ENCODE measurements at places on chromosomes 2 and 18.

DNA sequence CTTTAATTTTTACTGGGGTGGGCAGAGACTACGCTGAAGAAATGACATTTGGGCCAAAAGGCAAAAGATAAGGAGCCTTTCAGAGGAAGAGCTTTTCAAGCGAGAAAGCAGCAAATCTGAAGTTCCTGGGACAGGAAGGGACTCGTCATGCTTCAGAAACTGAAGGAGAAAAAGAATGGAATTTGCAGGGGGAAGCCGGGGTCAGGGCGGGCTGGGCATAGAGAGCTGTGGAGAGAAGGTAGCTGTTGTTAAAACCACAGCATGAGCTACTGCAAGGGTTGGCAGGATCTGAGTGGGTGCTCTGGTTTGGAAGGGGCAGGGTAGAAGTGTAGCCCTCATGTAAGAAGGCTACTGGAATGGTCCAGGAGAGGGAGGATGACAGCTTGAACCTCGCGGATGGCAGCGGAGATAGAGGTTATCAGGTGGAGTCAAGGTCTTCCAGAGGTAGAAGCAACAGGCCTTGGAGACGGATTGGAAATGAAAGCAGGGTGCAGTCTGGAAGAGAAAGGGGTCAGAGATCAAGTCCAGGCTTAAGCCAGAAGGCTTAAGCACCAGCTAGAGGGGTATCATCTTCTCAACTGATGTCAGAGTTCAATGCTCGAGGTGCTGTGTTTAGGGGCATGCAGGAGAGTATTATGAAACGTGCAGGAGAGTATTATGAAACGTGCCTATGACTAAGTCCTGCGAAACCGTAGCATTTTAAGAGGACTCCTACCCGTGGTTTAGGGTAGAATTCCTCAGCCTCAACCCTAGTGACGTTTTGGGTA lies 18.9 kb downstream of the ATP8B1 start:
- DNase-seq, result no peak

- DNase-seq, result no peak
Measured at GRCh38 chr2:237968048-237968862, 1.4 kb downstream of the UBE2F start.

- no peak for DNase-seq
Measured at GRCh38 chr2:161952783-161953191, 121.2 kb downstream of the DPP4 start.

GRCh38 chr18:43680096-43680495 lies 402.8 kb upstream of the SYT4 start:
- DNase-seq, result no peak

DNA sequence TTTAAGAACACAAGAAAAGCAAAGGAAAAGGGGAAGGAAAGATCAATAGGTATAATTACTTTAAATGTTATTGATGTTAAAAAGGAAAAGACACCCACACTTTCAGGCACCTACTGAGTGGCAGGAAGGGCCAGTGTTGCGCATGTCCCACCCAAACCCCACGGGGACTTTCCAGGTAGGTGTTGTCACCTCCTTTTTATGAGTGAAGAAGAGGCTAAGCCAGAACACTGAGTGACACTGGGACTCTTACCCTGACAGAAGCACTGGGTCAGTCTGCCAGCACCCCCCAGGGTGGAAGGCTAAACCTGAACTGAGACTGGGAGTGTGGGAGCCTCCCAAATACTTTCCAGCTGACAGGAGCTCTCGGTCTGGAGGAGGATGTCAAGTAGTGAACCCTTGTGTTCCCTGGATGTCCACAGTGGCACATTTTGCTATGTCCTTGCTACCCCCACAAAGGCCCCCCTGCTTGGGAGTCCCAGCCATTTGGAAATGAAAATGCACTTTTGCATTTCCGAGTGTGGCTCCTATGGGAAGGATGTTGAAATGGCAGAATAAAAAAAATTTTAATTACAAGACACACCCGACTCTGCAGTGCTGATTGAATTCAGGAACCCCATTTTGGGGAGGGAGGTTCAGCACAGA lies 90.9 kb upstream of the SMAD2 start:
- DNase-seq, result no peak

- DNase-seq, result peak; percentile 92
Measured at GRCh38 chr18:59387687-59388565, 28.9 kb upstream of the LMAN1 start.

- no peak for DNase-seq
Measured at GRCh38 chr2:216685327-216685875, 9.9 kb downstream of the IGFBP5 start.

GRCh38 chr2:102048465-102048864 lies 56.7 kb downstream of the IL1R2 start:
- no peak for DNase-seq

- peak; percentile 75 for DNase-seq
Measured at GRCh38 chr2:7508296-7508943, 591.2 kb downstream of the RNF144A start.

GRCh38 chr2:73268830-73269685 lies 15.2 kb downstream of the FBXO41 start:
- peak; percentile 78 for DNase-seq

DNA sequence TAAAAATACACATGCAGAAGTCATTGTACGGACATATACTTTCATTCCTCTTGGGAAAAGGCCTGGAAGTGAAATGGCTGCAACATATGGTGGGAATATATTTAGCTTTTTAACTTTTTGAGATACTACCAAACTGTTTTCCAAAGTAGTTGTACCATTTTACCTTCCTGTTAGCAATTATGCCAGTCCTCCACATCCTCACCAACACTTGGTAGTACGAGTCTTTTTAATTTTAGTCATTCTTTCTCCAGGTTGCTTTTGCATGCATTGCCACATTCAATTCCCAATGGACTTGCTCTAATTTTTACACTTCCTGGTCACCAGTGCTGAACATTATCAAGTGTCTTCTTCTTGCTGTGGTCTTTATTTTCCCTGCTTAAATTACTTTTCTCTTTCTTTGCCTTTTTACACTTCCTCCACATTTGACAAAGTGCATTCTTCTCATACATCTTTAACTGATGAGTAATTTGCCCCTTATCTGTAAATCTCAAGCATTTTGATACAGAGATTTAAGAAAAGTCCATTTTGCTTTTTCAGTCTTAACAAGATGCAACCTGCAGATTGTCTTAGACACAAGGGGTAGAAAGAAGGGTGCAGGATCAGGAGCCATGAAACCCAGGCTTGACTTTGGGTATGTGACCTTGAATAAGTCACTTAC lies 14.5 kb downstream of the VIT start:
- DNase-seq, result no peak

DNA sequence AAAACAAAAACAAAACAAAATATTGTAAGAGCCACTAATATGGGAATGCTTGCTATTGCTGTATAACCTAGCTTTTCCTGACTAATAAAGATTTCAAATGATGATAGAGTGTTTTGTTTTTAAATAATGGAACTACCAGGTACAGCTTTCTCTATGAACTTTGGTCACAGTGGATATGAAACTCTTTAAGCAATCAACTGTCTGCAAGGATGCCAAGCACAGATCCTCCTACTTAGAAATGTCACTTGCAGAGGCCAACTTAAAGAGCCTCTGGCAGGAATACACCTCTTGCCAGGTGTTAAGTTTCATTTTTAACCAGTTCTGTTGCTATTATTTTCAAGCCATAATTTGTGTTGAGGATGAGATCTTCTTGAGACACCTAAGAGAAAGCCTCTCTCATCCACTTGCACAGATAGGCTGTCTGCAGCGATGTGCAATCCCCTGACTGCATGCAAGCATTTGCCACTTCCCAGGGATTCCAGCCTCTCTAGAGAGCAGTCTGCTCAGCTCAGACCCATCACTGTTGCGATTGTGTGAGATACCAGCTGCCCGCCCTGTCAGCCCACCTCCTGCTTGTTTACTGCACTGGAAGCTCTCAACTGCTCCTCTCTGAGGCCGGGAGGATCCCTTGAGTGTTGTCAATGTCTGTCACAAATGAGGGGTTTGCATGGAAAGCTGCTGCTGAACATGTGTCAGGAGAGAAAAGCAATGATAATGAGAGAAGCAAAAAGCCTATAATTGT lies 86.1 kb upstream of the SCG2 start:
- peak; percentile 55 for DNase-seq

- DNase-seq, result no peak
Measured at GRCh38 chr18:10521566-10521965, 4.3 kb upstream of the NAPG start.

GRCh38 chr18:47390410-47391024 lies 139.1 kb upstream of the SKOR2 start:
- no peak for DNase-seq

GRCh38 chr2:144943293-144943941 lies 423.5 kb upstream of the ZEB2 start:
- no peak for DNase-seq

DNA sequence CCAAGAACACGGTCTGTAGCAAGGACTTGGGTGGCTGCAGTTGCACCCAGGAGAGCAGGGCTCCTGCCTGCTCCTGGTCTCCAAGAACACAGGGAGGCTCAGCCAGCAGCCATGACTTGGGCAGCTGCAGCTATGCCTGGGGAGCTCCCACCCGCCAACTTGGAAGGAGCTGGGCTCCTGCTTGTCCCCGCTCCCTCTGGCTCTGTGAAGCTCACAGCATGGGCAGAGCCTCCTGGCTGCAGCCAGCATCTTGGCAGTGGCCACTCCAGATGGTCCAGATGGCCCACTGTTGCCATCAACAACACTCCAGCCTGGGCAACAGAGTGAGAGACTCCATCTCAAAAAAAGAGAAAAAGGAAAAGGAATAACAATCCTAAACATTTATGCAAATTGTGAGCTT lies 5.2 kb downstream of the ZSCAN30 start:
- no peak for DNase-seq

DNA sequence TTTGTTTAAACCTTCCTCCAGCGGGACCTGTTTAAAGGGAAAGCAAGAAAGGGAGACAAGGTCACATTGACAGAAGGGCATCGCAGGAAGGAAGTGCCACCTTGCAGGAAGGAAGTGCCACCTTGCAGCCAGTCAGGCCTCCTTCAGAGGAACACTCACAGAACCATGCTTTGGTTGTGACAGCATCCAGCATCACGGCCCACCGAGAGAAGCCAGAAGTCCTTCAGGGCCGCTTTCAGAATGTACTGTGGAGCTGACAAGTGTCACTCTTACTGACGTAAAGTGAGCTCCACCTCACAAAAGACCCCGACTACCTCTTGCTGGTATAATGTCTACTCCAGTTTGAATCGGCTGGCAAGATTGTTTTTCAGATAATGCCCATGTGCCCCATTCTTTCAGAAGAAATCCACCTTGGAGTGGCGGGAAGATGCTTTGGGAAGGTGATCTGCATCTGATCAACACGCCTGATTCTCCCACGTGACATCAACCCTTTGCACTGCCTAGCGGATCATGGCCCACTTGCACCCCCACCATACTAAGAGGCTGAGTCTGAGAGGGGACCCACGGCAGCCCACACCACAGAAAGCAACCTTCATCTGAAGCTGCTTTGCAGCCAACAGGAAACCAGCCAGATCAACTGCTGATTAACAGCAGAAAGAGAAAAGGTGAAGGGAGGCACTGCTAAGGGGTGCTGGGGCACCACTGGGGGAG lies 99.8 kb downstream of the UXS1 start:
- no peak for DNase-seq

DNA sequence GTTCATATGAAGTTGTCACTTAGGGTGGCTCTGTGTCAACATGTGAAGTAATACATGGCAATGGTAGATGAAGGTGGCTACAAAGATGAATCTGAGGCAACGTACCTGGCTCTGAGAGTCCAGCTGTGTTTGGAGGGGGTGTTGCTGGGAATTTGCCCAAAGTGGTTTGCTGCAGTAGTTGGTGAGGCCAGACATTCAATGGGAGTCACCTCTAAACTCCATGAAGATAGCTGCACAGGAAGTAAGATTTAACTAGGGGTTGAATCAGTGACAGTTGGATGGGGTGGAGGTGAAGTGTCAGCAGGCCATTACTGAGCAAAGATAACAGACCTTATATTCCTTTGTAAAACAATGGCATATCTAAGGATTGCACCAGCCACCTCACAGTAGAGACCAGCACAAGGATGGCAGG lies 71.8 kb downstream of the NUP35 start:
- DNase-seq, result no peak

DNA sequence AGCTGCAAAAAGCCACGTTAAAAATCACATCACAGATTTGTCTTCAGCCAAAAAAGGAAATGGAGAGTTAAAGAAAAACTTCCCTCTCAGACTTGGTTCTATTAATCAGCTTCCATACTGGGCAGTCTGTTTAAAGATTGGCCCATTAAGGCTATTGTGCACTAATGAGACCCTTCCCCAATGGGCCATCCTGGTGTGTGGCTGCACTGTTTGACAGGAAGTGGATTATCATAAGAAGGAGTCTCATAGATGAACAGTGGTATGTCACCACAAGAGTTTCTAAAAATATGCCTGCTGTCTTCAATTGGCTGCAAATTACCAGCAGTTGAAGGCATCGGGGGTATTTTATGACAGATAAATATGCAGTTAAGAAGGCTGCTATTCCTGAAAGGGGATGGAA lies 247.6 kb upstream of the THSD7B start:
- DNase-seq, result no peak

GRCh38 chr2:235506291-235506996 lies 12.6 kb downstream of the AGAP1 start:
- DNase-seq, result no peak

GRCh38 chr2:25062511-25062917 lies 20.6 kb downstream of the EFR3B start:
- peak; percentile 11 for DNase-seq

DNA sequence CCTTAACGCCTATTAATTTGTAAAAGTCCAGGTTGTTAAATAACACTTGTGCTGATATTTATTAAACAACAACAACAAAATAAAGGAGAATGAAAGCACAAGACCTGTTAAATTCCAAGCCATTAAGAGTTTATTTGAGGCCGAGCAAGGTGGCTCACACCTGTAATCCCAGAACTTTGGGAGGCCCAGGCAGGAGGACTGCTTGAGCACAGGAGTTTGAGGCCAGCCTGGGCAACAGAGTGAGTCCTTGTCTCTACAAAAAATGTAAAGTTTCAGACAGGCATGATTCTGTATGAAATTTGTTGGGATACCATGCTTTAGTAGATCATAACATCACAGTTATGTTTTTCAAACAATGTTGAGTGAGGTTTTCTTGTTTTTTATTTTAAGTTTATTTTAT lies 17.1 kb downstream of the PELI1 start:
- DNase-seq, result no peak

- DNase-seq, result no peak
Measured at GRCh38 chr2:160308476-160308875, 108.4 kb upstream of the ITGB6 start.

GRCh38 chr18:57150828-57151227 lies 3.9 kb downstream of the BOD1L2 start:
- peak; percentile 64 for DNase-seq

- DNase-seq, result no peak
Measured at GRCh38 chr2:3356799-3357198, 20.8 kb downstream of the EIPR1 start.

GRCh38 chr18:64982414-64983055 lies 768.3 kb upstream of the CDH7 start:
- no peak for DNase-seq

DNA sequence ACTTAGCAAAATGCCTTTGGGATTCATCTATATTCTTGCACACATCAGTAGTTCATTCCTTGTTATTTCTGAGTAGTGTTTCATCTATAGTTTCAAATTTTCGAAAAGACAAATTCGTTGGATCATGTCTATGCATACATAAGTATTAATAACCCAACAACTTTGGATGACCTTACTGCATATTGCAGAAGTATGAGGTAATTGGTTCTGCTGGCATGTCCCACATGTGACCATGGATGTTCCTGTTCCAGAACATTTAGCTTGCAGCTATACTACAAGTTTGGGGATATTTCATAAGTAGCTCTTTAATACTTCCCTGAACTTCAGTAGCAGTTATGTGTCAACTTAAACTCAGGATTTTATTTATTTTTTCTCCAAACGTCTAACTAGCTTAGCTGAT lies 44.9 kb downstream of the APLF start:
- no peak for DNase-seq

Data from NCI-H1092 treated with DMSO at 0.1 percent for 48 hours (cell line).